Body of pancreas (tissue), 4 donors: ENCODE measurements at places on chromosomes 11 and 22. TPM values are rescaled to one million over a fixed set of nuclear protein-coding genes. Genes with fewer than 3 reads are reported as not detected.

SCGB1D2 gene
- not detected for total RNA-seq

RAG1 gene
- total RNA-seq: 0.52 TPM

TIGD3 gene
- total RNA-seq: not detected

CREB3L1 gene
- total RNA-seq: 22.7 TPM

SERHL2 gene
- total RNA-seq: 2.6 TPM

UPK2 gene
- total RNA-seq: not detected

LRRC32 gene
- 17.8 TPM for total RNA-seq

DNA sequence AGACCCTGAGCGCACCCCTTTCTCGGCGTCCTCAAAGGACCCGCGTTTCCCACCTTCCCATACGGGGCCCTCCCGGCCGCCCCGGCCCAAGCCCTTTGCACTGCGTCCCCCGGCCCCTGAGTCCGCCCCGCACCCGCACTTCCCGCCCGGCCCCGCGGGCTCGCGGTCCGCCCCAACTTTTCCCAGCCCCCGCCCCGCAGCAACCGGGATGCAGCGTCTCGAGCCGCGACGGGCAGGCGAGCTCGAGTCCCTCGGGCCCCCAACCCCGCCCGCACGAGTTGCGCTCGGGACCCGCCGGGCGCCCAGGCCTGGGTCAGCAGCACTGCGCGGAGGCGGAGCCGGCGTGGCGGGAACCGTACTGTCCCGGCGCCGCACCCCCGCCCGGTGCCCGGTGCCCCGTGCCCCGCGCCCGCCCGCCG, 371 bp downstream of the SMCO4 start:
- H3K4me3 ChIP-seq: peak overlapping the region; percentile 72
- DNase-seq: no peak
- H3K4me1 ChIP-seq: peaks cover 27% of the 10 kb centered on the region
- H3K27ac ChIP-seq: peak overlapping the region; percentile 65
- H3K27me3 ChIP-seq: no peaks in the 10 kb centered on the region

GRCh38 chr22:50498322-50498890, 9.1 kb downstream of the LMF2 start:
- peak; percentile 86 for DNase-seq
- peaks cover 11% of the 10 kb centered on the region for H3K4me1 ChIP-seq
- H3K27ac ChIP-seq: peak overlapping the region; percentile 16
- no peaks in the 10 kb centered on the region for H3K36me3 ChIP-seq

- H3K4me3 ChIP-seq: no peak overlapping the region
- no peak overlapping the region for H3K27ac ChIP-seq
- peaks cover 32% of the 10 kb centered on the region for H3K4me1 ChIP-seq
- DNase-seq: no peak
- no peaks in the 10 kb centered on the region for H3K27me3 ChIP-seq
Measured at GRCh38 chr22:19716829-19717105, 2.5 kb downstream of the SEPTIN5 start.

GRCh38 chr22:40727964-40728615, 48.8 kb downstream of the MCHR1 start:
- no peaks in the 10 kb centered on the region for H3K27me3 ChIP-seq
- H3K27ac ChIP-seq: no peak overlapping the region
- peaks cover 9% of the 10 kb centered on the region for H3K4me1 ChIP-seq
- no peak overlapping the region for H3K4me3 ChIP-seq

DNA sequence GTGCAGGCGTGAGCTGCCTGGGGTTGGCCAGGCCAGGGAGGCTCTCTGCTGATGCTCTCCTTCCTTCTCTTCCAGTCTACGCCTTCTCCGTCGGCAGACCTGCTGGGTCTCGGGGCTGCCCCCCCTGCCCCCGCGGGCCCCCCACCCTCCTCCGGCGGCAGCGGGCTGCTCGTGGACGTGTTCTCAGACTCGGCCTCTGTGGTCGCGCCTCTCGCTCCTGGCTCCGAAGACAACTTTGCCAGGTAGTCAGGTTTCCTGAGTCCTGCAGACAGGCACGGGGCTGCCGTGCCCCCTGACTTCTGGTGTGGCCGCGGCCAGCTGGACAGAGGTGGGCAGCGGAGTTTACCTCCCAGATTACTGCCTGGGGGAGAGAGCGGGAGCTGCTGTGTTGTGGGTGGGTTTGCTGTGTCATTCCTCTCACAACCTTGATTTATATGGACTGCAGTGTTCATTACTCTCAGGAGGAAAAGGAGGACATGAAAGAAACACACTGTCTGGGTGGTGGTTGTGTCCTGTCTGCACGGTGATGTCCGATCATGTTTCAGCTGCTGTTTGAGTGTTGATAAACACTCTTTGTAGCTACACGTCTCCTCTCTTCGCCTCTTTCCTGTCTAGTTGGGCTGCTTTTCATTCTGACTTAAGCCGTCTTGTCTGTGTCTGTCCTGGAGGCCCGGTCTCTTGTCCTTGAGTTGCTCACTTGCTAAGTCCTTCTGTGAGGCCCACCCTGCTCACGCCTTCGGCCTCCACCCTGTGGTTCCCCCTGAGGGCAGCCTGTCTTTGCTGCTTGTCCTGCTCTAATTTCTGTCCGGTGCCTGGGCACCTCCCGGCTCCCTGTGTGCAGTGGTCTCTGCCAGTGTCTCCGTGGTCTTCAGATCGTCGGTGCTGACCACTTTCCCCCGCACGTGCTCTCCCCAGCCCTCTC, 35.9 kb downstream of the MUC6 start:
- no peaks in the 10 kb centered on the region for H3K27me3 ChIP-seq
- no peak overlapping the region for H3K4me3 ChIP-seq
- no peaks in the 10 kb centered on the region for H3K36me3 ChIP-seq
- no peak for DNase-seq
- H3K27ac ChIP-seq: no peak overlapping the region

DNA sequence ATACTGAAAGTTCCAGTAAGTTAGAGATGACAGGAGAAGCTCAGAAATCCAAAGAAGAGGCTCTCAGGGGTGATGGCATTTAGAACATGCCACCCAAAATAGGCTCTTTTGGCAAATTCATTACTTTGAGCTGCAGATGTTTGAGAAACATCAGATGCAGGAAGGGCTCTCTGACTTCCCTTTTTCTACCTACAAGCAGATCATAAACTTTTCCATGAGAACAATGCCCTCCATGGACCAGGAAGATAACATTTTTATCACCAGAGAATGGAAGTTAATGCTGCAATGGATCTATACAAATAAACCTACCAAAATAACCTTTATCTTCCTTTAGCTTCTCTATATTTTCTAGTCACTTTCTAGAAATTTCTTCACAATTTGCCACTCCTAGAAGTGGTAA, 32.7 kb upstream of the FAR1 start:
- no peaks in the 10 kb centered on the region for H3K36me3 ChIP-seq
- peaks cover 1% of the 10 kb centered on the region for H3K4me1 ChIP-seq
- no peaks in the 10 kb centered on the region for H3K27me3 ChIP-seq
- DNase-seq: no peak

DNA sequence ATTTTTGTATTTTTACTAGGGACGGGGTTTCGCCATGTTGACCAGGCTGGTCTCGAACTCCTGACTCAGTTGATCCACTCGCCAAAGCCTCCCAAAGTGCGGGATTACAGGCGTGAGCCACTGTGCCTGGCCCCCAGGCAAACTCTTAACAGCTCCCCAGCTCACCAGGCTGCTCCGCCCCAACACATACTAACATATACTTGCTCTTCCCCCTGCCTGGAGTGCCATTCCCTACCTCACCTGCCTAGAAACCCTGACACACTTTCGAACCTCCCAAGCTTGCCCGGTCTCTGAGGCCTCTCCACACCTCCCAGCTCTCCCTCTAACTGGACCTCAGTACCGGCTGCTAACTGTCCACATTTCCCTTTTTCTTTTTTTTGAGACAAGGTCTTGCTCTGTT, 8.5 kb downstream of the MAP4K2 start:
- H3K36me3 ChIP-seq: no peaks in the 10 kb centered on the region
- H3K27ac ChIP-seq: no peak overlapping the region
- H3K4me1 ChIP-seq: no peaks in the 10 kb centered on the region
- no peak for DNase-seq
- no peak overlapping the region for H3K4me3 ChIP-seq

DNA sequence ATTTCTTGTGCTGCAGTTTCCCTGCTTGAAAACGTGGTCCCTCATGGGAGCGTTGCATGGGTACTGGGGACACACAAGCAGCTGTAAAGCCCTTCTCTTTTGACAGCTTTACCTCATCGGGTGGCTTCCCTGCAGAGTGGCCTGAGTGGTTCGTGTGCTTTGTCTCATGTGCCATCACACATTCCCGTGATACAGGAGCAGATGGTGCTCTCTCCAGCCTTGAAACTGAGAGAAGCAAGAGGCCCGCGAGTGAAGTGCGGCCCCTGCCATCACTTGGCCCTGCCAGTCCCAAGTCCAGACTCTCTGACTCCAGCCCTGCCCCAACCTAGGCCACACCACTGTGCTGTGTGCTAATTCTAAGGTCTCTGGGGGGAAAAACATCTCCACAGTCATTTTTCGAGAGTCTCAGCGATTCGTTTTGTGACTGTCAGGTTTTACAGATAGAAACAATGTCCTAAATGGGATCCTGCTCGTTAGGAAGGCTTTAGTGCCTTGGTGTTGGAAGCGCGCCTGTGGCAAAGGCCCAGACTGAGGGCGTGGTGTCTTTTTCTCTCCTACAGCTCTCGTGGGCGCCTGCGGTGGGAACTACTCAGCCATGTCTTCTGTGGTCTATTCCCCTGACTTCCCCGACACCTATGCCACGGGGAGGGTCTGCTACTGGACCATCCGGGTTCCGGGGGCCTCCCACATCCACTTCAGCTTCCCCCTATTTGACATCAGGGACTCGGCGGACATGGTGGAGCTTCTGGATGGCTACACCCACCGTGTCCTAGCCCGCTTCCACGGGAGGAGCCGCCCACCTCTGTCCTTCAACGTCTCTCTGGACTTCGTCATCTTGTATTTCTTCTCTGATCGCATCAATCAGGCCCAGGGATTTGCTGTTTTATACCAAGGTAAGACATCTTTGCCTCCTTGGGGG, 64.2 kb downstream of the KREMEN1 start:
- no peaks in the 10 kb centered on the region for H3K27me3 ChIP-seq
- H3K4me3 ChIP-seq: no peak overlapping the region
- H3K36me3 ChIP-seq: no peaks in the 10 kb centered on the region
- no peak overlapping the region for H3K27ac ChIP-seq
- DNase-seq: no peak
- no peaks in the 10 kb centered on the region for H3K4me1 ChIP-seq

- peaks cover 35% of the 10 kb centered on the region for H3K4me1 ChIP-seq
- no peaks in the 10 kb centered on the region for H3K27me3 ChIP-seq
- H3K36me3 ChIP-seq: no peaks in the 10 kb centered on the region
- H3K27ac ChIP-seq: no peak overlapping the region
- H3K4me3 ChIP-seq: no peak overlapping the region
- no peak for DNase-seq
Measured at GRCh38 chr11:116962108-116962507, 124.7 kb upstream of the APOA1 start.

- no peak overlapping the region for H3K27ac ChIP-seq
- H3K27me3 ChIP-seq: no peaks in the 10 kb centered on the region
- H3K36me3 ChIP-seq: no peaks in the 10 kb centered on the region
- H3K4me3 ChIP-seq: no peak overlapping the region
- no peaks in the 10 kb centered on the region for H3K4me1 ChIP-seq
Measured at GRCh38 chr11:114308689-114309089, 12.5 kb downstream of the NNMT start.

DNA sequence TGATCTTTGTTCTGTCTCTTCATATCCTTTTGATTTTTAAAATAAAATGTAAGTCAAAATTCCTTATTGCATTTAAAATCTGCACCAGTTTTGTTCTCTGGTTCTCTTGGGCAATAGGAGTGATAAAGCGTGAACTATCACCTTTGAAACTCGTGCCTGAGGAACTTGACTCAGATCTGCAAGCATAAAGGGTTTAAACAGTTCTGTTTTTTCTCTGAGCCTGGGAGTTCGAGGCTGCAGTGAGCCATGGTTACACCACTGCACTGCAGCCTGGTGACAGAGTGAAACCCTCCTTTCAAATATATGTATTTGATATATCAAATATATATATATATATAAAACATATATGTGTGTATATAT, 38.9 kb upstream of the CLMP start:
- no peak overlapping the region for H3K4me3 ChIP-seq
- H3K36me3 ChIP-seq: no peaks in the 10 kb centered on the region
- no peaks in the 10 kb centered on the region for H3K27me3 ChIP-seq
- no peak for DNase-seq
- no peaks in the 10 kb centered on the region for H3K4me1 ChIP-seq

GRCh38 chr22:44005524-44005923, 18.6 kb upstream of the PARVB start:
- no peaks in the 10 kb centered on the region for H3K36me3 ChIP-seq
- H3K4me1 ChIP-seq: no peaks in the 10 kb centered on the region
- H3K4me3 ChIP-seq: no peak overlapping the region
- no peak overlapping the region for H3K27ac ChIP-seq
- DNase-seq: no peak

DNA sequence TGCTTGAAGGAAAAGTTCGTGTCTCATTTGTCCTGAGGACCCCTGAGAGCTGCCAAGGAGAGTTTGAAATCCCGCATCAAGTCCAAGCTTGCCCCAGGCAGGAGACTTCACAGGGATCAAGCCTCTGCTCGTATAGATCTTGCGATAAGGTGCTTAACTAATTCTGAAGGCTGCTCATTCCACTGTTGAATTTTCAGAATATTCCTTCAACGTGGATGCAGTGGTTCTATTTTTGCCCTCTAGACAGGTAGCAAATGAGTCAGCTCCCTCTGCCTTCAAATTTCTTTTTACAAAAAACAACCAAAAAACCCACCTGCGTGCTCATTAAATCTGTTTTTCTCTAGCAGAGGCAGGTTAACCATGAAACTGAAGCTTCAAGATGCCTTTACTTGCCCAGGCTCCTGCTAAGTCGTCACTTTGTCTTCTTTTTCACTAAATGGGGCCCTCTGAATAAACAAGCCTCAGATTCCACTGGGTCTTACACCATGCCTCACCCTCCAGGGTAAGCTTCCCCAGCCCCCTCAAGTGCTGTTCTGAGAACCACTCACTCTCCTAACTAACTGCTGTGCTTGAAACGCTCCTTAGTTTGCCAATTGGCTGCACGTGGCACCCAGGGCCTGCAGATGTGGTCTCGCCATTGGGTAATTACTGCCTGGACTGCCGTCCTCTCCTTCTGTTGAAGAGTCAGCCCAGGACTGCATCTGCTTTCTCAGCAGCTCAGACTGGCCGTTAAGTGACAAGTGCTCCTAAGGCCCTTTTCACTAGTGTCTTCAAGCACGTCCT, 105.0 kb downstream of the TRPC6 start:
- no peak overlapping the region for H3K27ac ChIP-seq
- no peaks in the 10 kb centered on the region for H3K4me1 ChIP-seq
- H3K36me3 ChIP-seq: no peaks in the 10 kb centered on the region
- no peak overlapping the region for H3K4me3 ChIP-seq
- H3K27me3 ChIP-seq: no peaks in the 10 kb centered on the region

- H3K4me1 ChIP-seq: no peaks in the 10 kb centered on the region
- no peak overlapping the region for H3K4me3 ChIP-seq
- H3K27me3 ChIP-seq: no peaks in the 10 kb centered on the region
- DNase-seq: no peak
- H3K36me3 ChIP-seq: no peaks in the 10 kb centered on the region
- H3K27ac ChIP-seq: no peak overlapping the region
Measured at GRCh38 chr11:118699506-118700220, 20.2 kb upstream of the TREH start.

DNA sequence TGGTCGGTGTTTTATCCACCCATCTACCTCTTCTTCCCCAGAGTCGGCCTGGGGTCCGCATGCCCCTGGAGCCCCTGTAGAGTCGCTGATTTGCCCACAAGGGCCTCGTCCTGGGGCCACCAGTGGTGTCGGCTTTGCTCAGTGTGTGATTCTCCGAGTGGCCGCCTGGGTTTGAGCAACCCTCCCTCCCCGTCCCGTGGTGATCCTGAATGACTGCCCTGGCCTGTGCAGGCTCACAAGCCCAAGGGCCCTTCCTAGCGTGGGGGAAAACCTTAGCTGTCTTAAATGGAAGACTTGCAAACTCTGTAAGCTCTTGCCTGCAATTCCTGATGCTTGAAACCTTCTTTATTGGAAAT, 128.3 kb downstream of the OSBP2 start:
- H3K36me3 ChIP-seq: no peaks in the 10 kb centered on the region
- H3K4me1 ChIP-seq: peaks cover 12% of the 10 kb centered on the region
- no peak for DNase-seq
- H3K27ac ChIP-seq: no peak overlapping the region
